Stimulated activated CD8-positive, alpha-beta memory T cell treated with anti-CD3 and anti-CD28 coated beads, Interleukin-12 subunit alpha, Interleukin-12 subunit beta, amount 100 ng/mL, for 4 hours (primary cell): ENCODE measurements at places on chromosomes 11 and 22.

GRCh38 chr22:22800716-22801115, 86.9 kb upstream of the IGLL5 start:
- no peak for DNase-seq

- no peak for DNase-seq
Measured at GRCh38 chr11:93063086-93063485, 93.6 kb downstream of the MTNR1B start.

GRCh38 chr11:69504576-69505335, 23.3 kb downstream of the LINC01488 start:
- DNase-seq, result no peak

GRCh38 chr11:57566005-57566904, 1.2 kb downstream of the UBE2L6 start:
- DNase-seq, result no peak

DNA sequence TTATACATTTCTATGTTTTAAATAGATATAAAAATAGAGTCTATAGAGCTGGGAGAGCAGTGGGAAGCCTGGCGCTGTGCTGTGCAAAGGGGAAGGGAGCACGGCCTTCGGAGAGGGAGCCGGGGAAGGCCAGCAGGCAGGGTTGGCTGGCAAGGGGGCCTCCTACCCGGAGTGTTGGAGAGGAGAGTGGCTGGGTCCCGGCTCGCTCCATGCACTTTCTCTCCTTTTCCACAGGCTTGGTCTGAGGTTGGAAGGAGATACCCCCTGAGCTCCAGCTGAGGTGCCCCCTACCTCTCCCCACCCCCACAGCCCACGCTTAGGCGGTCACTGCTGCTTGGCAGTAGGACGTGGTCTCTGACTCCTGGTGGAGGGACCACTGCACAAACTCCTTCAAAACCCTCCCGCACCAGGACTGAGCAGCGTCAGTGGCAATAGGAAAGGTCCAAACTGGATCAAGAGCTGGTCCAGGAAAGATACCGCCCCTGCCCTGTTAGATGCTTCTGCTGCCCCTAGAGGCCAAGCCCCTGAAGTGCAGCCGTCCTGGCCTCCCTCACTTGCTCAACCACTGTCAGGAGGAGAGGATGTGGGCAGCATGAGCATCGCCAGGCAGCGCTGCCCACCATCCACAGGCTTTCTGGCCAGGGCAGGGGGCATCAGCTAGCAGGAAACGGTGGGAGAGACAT, 52.9 kb downstream of the SYT13 start:
- DNase-seq, result peak; percentile 7
